CD4-positive, CD25-positive, alpha-beta regulatory T cell (primary cell): ENCODE measurements at places on chromosomes 7 and 10. TPM values are rescaled to one million over a fixed set of nuclear protein-coding genes. Genes with fewer than 3 reads are reported as not detected.

Gene AOAH
- 5.7 TPM for total RNA-seq

Gene AOC1
- not detected for total RNA-seq

Gene EPO
- total RNA-seq, result not detected

Gene OR6B1
- total RNA-seq, result not detected

Gene OR2A5
- total RNA-seq, result not detected

Gene PROSER2
- 1.3 TPM for total RNA-seq

Gene TUBAL3
- total RNA-seq, result not detected

DNA sequence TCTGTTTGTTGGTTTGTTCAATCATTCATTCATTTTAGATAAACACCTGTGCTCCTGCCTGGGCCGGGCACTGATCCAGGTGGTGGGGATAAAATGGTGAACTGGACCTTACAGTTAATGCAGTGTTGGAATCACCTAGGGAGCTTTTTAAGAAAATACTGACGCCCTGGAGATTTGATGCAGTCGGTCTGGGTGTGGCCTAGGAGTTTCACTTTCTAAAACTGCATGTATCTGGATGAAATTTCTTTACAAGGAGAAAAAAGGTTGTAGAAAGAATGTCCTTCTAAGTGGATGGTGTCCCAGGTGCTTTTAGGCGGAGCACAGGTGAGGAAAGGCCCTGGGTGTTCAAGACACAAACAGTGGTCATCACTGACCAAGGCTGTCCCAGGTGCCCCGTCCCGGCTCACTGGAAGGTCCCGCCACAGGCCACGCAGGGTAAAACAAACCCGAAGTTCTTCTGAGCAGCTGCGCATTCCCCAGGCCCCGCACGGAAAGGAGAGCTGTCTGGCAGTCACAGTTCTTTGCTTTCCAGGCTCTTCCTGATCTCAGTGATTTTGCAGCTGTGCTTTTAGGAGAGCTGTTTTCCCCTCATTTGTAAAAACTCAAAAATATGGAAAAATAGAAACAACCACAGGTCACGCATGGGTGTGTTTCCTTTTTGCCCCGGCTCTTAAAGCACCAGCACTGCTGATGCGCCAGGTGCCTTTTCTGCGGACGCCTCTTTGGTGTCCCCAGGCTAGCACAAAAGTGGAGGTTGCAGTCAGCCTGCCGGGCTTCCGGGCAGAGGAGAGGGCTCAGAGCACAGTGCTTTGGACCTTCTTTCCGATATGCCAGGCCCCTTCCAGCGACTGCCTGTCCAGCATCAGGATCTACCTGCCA lies 161.9 kb downstream of the GRK5 start:
- no peak for DNase-seq
- no peaks in the 10 kb centered on the region for H3K4me1 ChIP-seq
- no peak overlapping the region for H3K4me3 ChIP-seq
- no peak overlapping the region for H3K27ac ChIP-seq

- DNase-seq, result no peak
- no peaks in the 10 kb centered on the region for H3K4me1 ChIP-seq
- H3K27me3 ChIP-seq, result no peaks in the 10 kb centered on the region
- no peaks in the 10 kb centered on the region for H3K36me3 ChIP-seq
- no peak overlapping the region for H3K4me3 ChIP-seq
Observed at GRCh38 chr10:111319866-111320265, 243.0 kb downstream of the ADRA2A start.

GRCh38 chr10:124138195-124138882 lies 44.9 kb upstream of the CHST15 start:
- no peak overlapping the region for H3K4me3 ChIP-seq
- no peaks in the 10 kb centered on the region for H3K36me3 ChIP-seq
- no peak for DNase-seq
- H3K27ac ChIP-seq, result no peak overlapping the region

DNA sequence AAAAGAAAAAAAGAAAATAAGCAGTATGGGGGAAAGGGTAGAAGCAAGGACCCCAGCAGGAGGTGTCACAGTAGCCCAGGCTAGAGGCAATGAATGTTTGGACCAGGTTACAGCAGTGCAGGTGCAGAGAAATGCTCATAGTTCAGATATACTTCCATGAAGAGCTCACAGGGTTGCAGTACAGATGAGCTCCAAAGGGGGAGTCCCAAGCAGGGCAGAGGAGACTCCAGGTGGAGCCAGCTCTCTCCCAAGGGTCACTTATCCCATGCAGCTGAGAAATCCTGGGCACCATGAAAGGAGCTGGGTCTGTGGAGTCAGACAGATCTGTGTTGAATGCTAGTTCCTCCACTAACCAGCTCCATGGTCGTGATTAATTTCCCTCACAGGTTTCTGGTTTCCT lies 174.9 kb downstream of the C7orf25 start:
- H3K27ac ChIP-seq, result no peak overlapping the region
- H3K27me3 ChIP-seq, result no peaks in the 10 kb centered on the region
- no peaks in the 10 kb centered on the region for H3K4me1 ChIP-seq
- DNase-seq, result no peak
- no peaks in the 10 kb centered on the region for H3K36me3 ChIP-seq

DNA sequence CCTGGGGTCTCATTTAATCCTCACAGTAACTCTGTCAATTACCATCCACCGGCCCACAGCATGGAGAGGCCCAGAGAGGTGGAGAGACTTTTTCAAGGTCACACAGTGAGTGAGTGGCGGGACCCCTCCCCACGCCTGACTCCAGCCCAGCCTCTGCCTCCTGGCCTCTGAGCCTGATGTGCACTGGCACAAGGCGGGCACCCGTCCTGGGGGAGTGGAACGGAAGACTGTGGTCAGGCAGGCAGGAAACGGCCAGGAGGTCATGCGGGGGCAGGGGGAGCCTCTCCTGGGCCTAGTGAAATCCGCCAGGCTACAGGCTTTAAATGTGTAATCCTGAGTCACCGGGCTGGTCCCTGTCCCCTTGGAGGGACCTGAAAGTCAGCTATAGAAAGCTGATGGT lies 32.2 kb downstream of the ZCCHC24 start:
- no peaks in the 10 kb centered on the region for H3K4me1 ChIP-seq
- no peak for DNase-seq
- no peak overlapping the region for H3K4me3 ChIP-seq
- H3K27me3 ChIP-seq, result no peaks in the 10 kb centered on the region
- no peaks in the 10 kb centered on the region for H3K36me3 ChIP-seq

DNA sequence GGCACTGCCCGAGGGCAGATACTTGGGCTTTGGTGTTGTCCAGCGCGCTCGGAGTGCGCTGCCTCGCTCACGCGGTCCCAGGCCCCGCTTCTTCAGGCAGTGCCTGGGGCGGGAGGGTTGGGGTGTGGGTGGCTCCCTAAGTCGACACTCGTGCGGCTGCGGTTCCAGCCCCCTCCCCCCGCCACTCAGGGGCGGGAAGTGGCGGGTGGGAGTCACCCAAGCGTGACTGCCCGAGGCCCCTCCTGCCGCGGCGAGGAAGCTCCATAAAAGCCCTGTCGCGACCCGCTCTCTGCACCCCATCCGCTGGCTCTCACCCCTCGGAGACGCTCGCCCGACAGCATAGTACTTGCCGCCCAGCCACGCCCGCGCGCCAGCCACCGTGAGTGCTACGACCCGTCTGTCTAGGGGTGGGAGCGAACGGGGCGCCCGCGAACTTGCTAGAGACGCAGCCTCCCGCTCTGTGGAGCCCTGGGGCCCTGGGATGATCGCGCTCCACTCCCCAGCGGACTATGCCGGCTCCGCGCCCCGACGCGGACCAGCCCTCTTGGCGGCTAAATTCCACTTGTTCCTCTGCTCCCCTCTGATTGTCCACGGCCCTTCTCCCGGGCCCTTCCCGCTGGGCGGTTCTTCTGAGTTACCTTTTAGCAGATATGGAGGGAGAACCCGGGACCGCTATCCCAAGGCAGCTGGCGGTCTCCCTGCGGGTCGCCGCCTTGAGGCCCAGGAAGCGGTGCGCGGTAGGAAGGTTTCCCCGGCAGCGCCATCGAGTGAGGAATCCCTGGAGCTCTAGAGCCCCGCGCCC lies at the start of gene NPY:
TSS of gene NPY (plus strand) at position 294 of the 802 bp plus-strand sequence. CDS start 1,051 bp downstream, outside the sequence.
- no peak within 1 kb of the TSS for H3K4me3 ChIP-seq
- peaks cover 30% of the 10 kb centered on the region for H3K27me3 ChIP-seq
- peak; percentile 4 for DNase-seq
- H3K4me1 ChIP-seq, result no peaks in the 10 kb centered on the region
- H3K36me3 ChIP-seq, result no peaks in the 10 kb centered on the region

- peak overlapping the region; percentile 85 for H3K4me3 ChIP-seq
- peak; percentile 38 for DNase-seq
- H3K4me1 ChIP-seq, result peaks cover 10% of the 10 kb centered on the region
- no peaks in the 10 kb centered on the region for H3K27me3 ChIP-seq
- H3K27ac ChIP-seq, result peak overlapping the region; percentile 45
Observed at GRCh38 chr10:122981066-122981464, 864 bp downstream of the PSTK start.

DNA sequence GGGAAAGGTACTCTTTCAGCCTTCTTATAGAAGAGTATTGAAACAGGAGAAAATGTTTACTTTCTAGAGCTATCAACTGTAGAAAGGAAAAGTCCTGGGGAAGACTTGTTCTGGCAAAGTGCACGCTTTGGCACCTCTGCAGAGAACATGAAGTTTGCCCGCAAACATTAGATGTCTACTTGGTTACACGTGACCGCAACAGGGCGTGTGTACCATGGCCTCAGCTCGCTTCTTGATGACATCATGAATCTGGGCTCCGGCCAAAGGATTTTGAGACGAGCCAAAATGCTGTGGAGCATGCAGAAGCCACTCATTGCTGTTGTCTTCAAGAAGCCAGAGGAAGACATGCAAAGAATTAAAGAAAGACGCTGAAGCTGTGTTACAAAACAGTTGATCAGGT lies 8.6 kb upstream of the TAS2R60 start:
- DNase-seq, result no peak
- no peaks in the 10 kb centered on the region for H3K36me3 ChIP-seq
- no peak overlapping the region for H3K27ac ChIP-seq

DNA sequence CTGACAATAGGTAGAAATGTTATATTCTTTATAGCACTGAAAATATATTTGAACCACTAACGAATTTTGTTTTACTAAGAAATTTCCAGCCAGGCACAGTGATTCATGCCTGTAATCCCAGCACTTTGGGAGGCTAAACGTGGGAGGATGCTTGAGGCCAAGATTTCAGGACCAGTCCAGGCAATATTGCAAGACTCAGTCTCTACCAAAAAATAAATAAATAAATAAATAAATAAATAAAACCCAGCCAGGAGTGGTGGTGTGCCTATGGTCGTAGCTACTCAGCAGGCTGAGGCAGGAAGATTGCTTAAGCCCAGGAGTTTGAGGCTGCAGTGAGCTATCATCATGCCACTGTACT lies 39.8 kb downstream of the PIP4K2A start:
- H3K4me3 ChIP-seq, result no peak overlapping the region
- no peak for DNase-seq
- peaks cover 86% of the 10 kb centered on the region for H3K4me1 ChIP-seq

GRCh38 chr10:79084972-79085597 lies 16.3 kb downstream of the ZMIZ1 start:
- peaks cover 9% of the 10 kb centered on the region for H3K4me1 ChIP-seq
- H3K27me3 ChIP-seq, result no peaks in the 10 kb centered on the region
- DNase-seq, result no peak

DNA sequence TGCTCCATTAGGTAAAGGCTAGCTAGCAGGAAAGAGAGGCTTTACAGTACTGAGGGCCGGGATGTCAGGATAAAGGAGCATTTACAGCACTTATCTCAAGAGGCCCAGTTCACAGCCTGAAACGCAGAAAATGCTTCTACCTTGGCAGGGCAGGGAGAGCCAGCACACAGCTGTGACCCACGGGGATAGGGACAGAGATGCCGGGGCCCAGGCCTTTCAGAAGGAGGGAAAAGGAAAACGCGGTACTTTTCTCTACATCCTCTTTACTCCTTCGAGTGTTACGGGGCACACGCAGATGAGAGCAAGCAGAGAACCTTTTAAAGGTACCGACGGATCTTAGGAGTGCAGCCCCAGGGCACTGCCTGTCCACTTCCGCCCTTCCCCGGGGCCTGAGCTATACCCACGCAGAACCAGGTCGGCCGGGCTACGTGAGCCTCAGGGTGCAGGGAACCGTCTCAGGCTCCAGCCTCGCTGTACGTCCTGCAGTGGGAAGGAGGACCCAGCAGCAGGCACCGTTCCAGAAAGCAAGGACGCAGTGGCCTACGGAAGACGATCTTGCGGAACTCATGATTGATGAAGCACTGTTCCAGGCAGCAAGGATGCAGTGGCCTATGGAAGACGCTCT lies 232.3 kb downstream of the ELFN1 start:
- H3K27me3 ChIP-seq, result no peaks in the 10 kb centered on the region
- H3K4me1 ChIP-seq, result no peaks in the 10 kb centered on the region
- peaks cover 13% of the 10 kb centered on the region for H3K36me3 ChIP-seq
- no peak overlapping the region for H3K4me3 ChIP-seq
- DNase-seq, result no peak

GRCh38 chr10:114482480-114483304 lies 78.4 kb upstream of the AFAP1L2 start:
- H3K27ac ChIP-seq, result no peak overlapping the region
- H3K4me1 ChIP-seq, result no peaks in the 10 kb centered on the region
- DNase-seq, result no peak
- peaks cover 72% of the 10 kb centered on the region for H3K36me3 ChIP-seq

DNA sequence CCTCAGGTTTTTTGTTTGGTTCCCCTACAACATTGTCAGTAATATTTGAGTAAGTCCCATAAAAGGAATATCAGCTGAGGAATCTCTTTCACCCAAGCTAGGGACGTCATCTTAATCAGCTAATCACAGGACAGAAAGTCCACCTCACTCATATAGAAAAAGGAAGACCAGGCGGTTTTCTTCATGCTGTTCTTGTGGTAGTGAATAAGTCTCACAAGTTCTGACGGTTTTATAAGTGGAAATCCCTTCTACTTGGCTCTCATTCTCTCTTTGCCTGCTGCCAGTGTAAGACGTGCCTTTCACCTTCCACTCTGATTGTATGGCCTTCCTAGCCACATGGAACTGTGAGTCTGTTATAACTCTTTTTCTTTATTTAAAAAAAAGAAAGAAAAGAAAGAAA lies 308.1 kb upstream of the PFKP start:
- DNase-seq, result no peak
- no peaks in the 10 kb centered on the region for H3K36me3 ChIP-seq

GRCh38 chr10:92483539-92483938 lies 90.4 kb downstream of the IDE start:
- no peak overlapping the region for H3K4me3 ChIP-seq
- H3K27ac ChIP-seq, result no peak overlapping the region
- peaks cover 63% of the 10 kb centered on the region for H3K36me3 ChIP-seq
- DNase-seq, result no peak
- no peaks in the 10 kb centered on the region for H3K4me1 ChIP-seq

DNA sequence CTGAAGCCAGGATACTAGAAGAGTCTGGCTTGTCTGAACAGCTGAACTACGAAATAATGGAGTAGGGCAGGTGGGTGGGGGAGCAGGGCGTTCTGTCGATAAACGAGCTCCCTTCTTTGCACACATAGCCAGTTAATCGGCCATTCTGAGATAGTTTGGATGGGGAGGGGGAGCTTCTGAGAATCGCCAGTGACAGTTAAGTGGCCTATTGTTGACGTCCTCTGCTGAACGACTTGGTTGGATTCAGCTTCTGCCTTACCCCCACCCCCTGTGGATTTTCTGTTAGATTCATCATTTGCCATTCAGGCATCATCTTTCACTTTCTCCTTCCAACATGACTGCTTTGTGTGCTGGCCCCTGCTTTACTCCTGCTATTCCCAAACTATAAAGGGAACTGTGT lies 520 bp downstream of the CPA5 start:
- no peaks in the 10 kb centered on the region for H3K36me3 ChIP-seq
- no peak for DNase-seq
- no peaks in the 10 kb centered on the region for H3K4me1 ChIP-seq
- no peak overlapping the region for H3K27ac ChIP-seq
